ENCODE measurements at places on chromosomes 16 and 17.
A peak's percentile ranks its signal among the peaks of the same experiment; 100 is the strongest.

DNA sequence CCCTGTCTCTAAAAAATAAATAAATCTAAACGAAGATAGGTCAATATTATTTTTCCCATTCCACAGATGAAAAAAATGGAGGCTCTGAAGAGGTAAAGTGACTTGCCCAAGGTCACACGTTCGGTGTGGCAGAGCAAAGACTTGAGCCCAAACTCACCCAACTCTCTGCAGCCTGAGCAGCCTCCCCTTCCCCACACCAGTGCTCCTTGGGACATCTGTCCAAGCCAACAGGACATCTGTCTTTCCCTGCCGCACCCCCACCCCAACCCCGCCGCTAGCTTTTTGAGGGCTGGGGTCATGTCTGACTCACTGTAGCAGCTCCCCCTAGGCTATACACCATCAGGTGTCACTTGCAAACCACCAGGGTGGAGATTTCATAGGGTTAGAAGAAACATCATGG is 5.2 kb upstream of the BEAN1 start:
- DNase-seq: no peak

DNA sequence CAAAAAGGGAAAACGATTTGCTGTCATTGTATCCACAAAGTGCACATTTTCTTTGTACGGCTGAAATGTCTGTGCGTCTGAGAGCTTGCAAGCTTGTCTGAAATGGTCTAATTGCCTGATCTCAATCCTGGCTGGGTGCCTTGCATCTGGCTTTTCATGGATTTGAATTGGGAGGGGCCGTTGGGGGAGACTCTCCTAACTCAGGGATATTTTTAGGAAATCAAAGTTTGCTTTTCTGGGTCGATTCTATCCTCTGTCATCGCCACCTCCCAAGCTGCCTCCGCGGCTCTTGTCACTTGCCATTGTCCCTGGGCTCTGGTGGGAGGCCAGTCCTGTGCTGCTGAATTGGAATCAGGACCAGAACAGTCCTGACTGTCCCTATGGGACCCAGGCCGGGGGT is 33.3 kb upstream of the MGAT5B start:
- peak; percentile 88 for DNase-seq

DNA sequence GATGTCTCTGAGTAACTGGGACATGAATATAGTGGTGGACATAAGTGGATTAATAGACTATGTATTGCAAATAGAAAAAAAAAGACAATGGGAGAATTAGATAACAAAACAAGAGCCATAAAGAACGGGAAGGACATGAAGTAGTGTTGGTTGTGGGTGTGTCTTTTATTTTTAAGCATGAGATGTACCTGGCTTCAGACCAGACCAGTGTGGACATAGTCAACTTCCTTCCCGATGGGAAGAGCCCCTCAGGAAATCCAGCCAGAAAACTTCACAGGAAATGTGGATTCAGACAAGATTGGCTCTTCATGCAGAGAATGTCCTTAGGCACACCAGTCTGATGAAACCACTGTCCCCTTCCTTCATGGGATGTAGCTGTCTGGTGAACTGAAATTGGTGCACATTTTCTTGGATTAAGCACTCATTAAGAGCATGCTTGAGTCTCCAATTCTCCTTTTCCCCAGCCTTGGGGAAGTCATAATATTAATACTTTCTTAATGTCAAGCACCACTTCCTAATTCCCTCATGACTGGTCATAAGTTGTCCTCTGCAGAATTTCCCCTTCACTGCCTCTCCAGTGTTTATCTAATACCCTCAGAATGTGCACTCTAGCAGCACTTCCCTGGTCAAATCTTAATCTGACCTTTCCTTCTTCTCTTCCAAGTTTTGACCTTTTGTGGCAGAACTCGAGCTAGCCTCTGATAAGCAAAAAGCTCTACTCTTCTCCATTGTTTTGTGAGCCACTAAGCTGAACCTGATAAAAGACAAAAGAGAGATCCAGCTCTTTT is 350.6 kb upstream of the MAF start:
- no peak for DNase-seq

GRCh38 chr16:64403352-64403751 is 718.5 kb downstream of the CDH11 start:
- DNase-seq: no peak

GRCh38 chr17:80586846-80587228 is 42.2 kb downstream of the RPTOR start:
- DNase-seq: no peak

GRCh38 chr16:22206013-22206841 is at the start of gene EEF2K:
EEF2K (plus strand) TSS chr16:22206278; CDS start chr16:22225730, 19,452 bp downstream.
- DNase-seq: peak; percentile 93

DNA sequence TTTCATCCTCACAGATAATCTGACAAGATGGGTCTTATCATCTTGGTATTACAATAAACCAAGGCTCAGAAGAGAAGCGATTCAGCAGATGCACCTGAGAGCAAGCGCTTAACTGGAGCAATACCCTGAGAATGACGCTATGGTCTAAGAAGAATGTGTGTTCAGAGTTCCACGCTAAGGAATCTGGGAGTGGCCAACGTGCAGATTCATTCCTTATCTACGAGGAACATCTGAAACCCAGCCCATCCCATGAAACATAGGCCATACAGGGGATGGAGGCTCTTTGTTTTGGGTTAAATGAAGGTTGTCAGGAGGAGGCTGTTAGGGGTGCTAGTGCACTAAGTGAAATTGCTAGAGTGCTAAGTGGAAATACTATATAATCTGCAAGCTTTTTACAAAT is 28.5 kb upstream of the KDM8 start:
- peak; percentile 55 for DNase-seq

- DNase-seq: no peak
These were observed 63.2 kb downstream of the SHCBP1 start for GRCh38 chr16:46558018-46558417.

GRCh38 chr17:20189302-20189701 is 180.1 kb downstream of the SPECC1 start:
- DNase-seq: no peak

GRCh38 chr17:6159541-6160231 is 89.5 kb downstream of the WSCD1 start:
- no peak for DNase-seq

- peak; percentile 78 for DNase-seq
These were observed 163.5 kb upstream of the CDH11 start for GRCh38 chr16:65285128-65286048.
